Mucosa of descending colon (tissue), 3 donors: ENCODE measurements at places on chromosomes 1 and 21. TPM values are rescaled to one million over a fixed set of nuclear protein-coding genes. Genes with fewer than 3 reads are reported as not detected.

- DNase-seq = peak; percentile 93
Observed at GRCh38 chr1:9234223-9235095, at the start of gene H6PD. H6PD (plus strand) TSS chr1:9234774; CDS start chr1:9244935, 10,161 bp downstream.

DNA sequence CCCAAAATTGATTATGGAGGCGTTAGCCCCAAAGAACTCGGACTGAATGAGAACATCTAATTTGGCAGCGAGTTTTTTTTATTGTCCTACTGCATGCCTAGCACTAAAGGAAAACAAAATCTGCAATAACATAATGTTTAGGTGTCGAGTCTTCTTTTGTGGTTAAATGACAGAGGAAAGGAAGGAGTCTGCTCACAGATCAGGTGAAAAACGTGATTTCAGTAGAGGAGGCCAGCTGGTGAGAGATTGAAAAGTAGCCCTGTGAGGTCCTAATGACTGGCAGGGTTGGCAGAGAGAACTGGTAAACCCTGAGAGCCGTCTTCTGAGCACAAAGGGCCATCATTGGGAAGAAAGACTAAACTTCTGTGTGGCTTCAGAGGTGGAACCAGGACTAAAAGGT is 24.2 kb downstream of the WDTC1 start:
- DNase-seq = no peak

The SHISAL2A gene
- total RNA-seq = 0.78 TPM

The CNKSR1 gene
- 38.6 TPM for total RNA-seq

The CHIA gene
- not detected for total RNA-seq

The CASQ2 gene
- 30.4 TPM for total RNA-seq

The TXNIP gene
- total RNA-seq = 1,682 TPM

The ITLN1 gene
- 103 TPM for total RNA-seq

The LEMD1 gene
- not detected for total RNA-seq

GRCh38 chr1:63966016-63966415 is 192.2 kb downstream of the ROR1 start:
- no peak for DNase-seq

The LENEP gene
- 0.60 TPM for total RNA-seq

The NGF gene
- total RNA-seq = 1.6 TPM

DNA sequence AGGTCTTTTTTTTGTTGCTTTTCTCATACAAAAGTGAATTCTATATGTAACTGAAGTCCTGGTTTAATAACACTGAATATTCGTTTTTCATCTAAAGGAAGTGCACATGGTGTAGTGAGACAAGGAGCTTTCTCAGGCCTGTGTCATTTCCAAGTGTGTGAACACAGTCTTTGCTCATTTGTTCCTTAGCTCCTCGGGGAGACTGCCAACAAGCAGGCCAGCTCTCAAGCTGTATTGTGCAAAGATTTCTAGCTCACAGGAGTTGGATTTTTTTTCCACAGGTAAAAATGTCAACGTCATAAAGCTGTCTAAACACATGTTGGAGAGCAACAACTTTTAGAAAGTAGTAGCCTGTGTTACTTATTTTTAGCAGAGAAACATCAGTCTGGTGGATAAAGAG is 87.8 kb upstream of the S1PR1 start:
- DNase-seq = no peak

DNA sequence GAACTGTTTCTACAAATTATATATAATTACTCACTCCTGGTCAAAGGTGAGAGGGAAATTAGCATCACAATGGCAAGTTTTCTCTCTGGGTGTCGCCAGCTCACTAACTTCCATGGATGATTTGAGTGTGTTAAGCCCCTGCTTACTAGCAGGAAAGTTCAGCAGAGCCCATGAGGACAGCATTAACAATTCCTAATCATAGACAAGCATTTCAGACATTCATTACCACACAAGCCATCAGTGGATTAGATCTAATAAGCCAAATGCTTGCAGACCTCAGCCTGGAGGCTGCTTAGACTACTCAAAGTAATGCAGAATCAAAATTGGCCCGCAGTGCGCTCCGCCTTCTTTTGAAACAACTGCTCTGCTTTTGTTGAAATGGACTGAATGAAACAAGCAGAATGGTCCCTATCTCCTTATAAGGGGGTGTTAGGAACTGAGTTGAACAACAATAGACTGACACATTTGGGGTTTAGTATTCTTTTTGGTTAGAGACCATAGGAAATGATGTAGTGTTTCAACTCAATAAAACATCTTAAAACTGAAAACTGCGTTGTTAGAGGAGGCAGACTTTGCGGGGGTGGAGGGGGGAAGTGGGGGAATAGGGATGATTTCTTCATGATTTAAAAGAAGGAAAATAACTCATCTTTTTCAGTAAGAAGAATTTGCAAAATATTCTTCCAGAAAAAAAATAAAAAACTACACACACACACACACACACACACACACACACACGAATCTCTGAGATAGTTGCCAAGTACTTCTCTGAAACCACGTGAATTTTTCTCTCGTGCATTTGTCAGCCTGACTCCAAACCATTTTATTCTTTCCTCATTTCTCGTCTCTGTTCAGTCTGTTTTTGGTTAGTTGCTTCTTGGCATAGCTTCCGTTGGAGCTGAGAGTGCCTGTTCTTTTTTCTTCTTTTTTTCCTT is 54.6 kb downstream of the GORAB start:
- DNase-seq = peak; percentile 4

The CELA2A gene
- not detected for total RNA-seq

- no peak for DNase-seq
Observed at GRCh38 chr1:11134251-11134897, 34.7 kb upstream of the EXOSC10 start.

GRCh38 chr1:233459470-233459945 is 132.0 kb downstream of the MAP3K21 start:
- no peak for DNase-seq

GRCh38 chr1:6591222-6591621 is 11.4 kb downstream of the ZBTB48 start:
- DNase-seq = no peak

GRCh38 chr1:159827549-159827948 is 876 bp downstream of the SLAMF8 start:
- DNase-seq = no peak

The UTS2 gene
- not detected for total RNA-seq

The ATF3 gene
- total RNA-seq = 121 TPM

- DNase-seq = no peak
Observed at GRCh38 chr21:37224861-37225839, 42.0 kb downstream of the VPS26C start.

DNA sequence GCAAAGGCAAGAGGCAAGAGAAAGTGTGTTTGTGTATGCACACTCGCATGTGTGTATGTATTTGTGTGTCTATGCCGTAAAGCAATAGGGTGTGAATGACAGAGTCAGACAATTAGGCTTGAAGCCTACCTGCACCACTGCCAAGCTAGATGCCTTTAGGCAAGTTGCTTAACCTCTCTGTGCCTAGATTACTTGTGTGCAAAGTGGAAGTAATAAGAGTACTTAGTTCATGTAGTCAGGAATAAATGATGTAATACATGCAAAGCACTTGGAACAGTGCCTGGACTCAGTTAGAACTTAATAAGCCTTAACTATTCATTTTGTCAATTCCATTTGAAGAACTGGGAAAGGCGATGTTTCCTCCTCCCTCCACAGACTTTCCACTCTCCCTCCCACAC is 31.7 kb downstream of the LAMB3 start:
- DNase-seq = no peak

The NBPF20 gene
- total RNA-seq = 2.0 TPM
